ENCODE measurements at places on chromosomes 1 and 21.
A peak's percentile ranks its signal among the peaks of the same experiment; 100 is the strongest.

GRCh38 chr1:55049271-55049913, 10.0 kb downstream of the PCSK9 start:
- DNase-seq, result no peak

GRCh38 chr1:201326710-201327109, 43.4 kb downstream of the PKP1 start:
- DNase-seq, result no peak

- DNase-seq, result no peak
Measured at GRCh38 chr1:243494741-243495431, 239.0 kb downstream of the SDCCAG8 start.

- DNase-seq, result no peak
Measured at GRCh38 chr1:156200044-156200443, 6.1 kb downstream of the SLC25A44 start.

- DNase-seq, result no peak
Measured at GRCh38 chr1:166980383-166980782, 5.0 kb upstream of the ILDR2 start.

DNA sequence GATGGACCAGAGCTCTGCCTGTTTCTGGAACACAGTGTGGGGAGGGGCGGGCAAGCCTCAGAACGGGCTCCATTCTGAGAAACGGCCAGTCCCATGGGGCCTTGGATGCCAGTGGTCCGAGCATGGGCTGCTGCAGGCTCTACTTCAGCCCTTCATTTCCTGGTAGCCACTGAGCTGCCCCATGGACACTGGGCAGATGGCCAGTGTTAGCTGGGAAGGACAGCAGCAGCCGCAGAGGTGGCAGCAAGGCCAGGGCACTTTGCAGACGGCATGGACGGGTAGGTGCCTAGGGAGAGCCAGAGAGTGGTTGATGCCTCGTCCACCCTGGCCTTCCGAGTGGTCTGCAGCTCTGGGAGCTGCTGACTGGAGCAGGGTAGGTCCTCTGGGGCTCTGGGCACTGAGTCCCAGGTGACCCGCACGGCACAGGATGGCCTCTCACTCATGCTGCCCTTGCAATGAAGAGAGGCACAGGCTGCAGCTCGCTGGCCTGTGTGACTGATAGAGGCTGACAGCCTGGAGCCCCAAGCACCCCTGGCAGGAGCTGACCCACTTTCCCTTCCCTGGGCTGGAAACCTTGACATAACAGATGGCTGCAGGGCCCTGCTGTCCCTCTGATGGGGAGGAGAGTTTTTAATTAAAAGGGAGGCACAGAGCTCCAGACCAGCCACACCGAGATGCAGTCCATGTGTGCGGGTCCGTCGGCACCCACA, 87.7 kb upstream of the COL6A1 start:
- no peak for DNase-seq

DNA sequence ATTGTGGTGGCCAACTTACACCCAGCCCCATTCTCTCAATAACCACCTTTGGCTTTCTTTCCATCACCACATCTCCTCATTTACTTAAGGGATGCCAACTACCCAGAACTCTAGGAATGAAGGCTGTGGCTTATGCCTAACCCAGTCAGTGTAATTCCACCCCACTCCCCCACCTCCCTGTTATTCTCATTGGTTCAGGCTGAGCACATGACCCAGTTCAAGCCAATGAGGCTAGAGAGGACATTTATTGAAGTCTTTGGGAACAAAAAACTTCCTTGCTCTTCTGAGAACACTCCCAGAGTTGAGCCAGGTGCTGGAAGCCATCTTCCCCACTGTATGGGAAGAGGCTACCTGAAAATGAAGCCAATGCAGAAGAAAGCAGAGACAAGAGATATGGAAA, 22.8 kb upstream of the CD2 start:
- DNase-seq, result no peak

GRCh38 chr1:64969305-64970046, 3.1 kb upstream of the JAK1 start:
- DNase-seq, result peak; percentile 29

DNA sequence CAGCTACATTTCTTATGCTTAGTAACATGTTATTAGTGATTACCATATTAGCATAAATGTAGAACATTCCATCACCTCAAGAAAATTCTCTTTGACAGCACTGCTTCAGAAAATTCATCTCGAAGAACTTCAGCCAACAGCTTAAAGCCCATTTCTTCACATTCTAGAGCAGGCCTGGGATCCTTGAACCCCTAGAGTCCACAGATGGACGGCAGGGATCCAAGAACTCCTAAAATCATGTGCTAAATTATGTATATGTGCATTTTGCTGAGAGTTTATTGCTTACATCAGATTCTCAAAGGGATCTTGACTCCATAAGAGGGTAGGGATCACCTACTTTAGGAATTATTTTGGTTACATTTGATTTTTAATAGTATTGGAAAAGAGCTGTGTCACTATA, 76.2 kb upstream of the TEKT2 start:
- DNase-seq, result no peak

- DNase-seq, result peak; percentile 20
Measured at GRCh38 chr1:20400341-20401177, 85.5 kb downstream of the CAMK2N1 start.

DNA sequence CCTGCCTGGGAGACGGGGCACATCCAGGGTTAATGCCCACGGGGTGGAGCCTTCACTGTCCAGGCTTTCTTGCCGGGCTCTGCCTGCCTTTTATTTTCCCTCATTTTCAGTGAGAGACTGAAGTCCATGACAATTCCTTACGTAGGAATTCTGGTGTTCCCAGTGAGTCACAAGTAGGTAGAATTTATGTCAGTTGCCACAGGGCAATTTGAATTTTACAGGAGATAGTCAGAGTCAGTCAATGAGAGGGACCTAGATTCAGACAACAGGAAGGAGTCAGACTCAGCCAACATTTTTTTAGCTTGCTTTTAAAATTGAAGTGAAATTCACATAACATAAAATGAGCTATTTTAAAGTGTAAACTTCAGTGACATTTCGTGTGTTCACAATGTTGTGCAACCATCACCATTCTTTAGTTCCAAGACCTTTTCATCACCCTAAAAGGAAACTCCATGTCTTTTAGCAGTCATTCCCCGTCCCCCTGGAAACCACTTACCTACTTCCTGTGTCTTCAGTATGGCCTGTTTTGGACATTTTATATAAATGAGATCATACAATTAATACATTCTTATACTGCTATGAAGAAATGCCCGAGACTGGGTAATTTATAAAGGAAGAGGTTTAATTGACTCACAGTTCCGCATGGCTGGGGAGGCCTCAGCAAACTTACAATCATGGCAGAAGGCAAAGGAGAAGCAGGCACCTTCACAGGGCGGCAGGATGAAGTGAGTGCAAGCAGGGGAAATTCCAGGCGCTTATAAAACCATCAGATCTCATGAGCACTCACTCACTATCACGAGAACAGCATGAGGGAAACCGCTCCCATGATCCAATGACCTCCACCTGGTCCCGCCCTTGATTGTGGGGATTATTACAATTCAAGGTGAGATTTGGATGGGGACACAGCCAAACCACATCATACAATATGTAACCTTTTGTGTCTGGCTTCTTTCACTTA, 14.6 kb downstream of the AJAP1 start:
- peak; percentile 92 for DNase-seq

- DNase-seq, result no peak
Measured at GRCh38 chr1:230188826-230189225, 121.8 kb downstream of the GALNT2 start.

DNA sequence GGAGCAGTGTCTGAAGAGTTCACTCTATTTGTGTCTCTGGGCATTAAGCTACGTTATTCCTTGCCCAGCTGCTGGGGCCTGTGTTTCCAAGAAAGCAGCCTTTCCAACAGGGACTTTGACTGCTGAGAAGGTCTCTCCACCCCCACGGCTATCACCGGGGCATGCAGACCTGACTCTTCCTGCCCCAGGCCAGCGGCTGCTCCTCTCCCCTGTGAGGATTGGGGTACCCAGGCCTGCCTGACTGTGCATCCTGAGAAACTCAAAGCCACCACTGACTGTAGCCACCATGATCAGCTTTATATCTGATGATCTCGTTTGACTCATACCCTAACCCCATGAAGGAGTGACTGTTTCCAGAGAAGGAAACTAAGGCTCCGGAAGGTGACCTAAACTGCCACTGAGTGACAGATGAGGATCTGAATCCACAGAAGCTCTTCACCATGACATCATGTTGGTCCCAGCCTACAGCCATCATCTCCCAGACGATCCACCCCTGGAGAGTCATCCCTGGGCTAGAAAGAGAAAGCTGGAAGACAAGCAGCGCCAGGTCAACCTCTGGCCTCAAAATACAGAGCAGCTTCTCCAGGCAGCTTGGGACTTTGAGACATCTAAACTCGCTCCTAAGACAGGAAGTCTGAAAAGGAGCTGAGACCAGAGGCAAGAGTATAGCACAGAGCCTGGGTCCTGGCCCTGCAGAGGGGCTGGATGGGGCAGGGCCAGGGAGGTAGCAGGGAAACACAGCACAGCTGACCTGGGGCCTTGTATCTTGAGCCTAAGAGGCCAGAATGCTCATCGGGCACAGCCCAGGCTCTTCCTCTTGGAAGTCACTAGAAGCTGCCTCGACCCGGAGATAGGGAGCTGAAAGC, 244.0 kb upstream of the VAMP3 start:
- DNase-seq, result peak; percentile 28

DNA sequence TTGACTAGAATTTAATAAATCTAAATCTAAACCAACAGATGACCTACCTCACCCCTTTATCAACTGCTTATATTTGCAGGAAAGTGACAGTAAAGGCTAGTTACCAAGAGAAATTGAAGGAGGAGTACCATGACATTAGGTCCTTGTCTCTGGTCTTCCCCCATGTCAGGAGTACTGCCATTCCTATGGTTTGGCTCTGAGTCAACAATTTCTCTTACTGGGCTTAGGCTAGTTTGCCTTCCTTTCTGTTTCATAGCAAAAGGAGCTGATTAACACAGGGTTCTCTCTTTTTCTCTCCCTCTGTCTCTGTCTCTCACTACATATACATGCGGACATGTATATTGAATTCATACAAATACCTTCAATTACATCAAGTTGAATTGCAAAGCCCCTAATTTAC, 579.9 kb downstream of the DPYD start:
- DNase-seq, result peak; percentile 84

DNA sequence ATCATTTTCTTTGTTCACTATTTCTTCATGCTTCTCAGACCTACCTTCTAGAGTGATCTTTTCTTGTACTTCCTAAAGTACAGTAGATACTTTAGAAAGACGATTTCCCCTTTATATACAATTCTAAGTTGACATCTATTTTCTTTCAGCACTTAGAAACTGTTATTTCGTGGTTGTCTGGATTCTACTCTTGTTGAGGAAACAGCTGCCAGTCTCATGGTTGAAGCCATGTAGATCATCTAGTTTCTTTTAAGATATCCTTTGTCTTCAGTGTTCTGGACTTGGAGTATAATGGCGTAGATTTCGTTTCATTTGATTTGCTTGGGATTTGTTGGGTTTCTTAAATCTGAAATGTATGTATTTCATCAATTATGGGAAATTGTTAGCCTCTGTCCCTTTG, 67.6 kb downstream of the PKN2 start:
- DNase-seq, result no peak

GRCh38 chr1:170800812-170801211, 134.5 kb upstream of the MROH9 start:
- no peak for DNase-seq

- DNase-seq, result no peak
Measured at GRCh38 chr1:6392809-6393399, 663 bp downstream of the ACOT7 start.

- DNase-seq, result peak; percentile 23
Measured at GRCh38 chr1:72007312-72007711, 275.0 kb downstream of the NEGR1 start.

- DNase-seq, result no peak
Measured at GRCh38 chr1:245684571-245684970, 529.8 kb downstream of the KIF26B start.
